ENCODE measurements at places on chromosomes 1 and 21. TPM values are rescaled to one million over a fixed set of nuclear protein-coding genes. Genes with fewer than 3 reads are reported as not detected.

DNA sequence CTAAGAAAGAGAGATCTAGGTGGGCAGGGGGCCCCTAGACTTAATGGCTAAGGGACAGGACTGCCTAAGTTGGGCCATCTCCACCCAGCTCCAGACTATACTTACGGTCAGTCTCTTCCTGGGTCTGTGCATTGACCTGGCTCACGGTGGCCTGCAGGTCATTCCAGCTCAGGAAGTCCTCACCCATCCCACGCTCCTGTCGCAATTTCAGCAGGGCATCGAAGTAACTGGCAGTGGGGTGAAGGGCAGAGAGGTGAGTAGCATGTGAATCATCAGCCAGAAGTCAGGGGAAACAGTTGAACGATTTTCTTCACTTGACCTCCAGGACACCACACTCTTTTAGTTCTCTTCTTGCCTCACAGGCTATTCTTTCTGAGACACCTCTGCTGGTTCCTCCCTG lies 20.5 kb downstream of the IQGAP3 start:
- no peak for DNase-seq

DNA sequence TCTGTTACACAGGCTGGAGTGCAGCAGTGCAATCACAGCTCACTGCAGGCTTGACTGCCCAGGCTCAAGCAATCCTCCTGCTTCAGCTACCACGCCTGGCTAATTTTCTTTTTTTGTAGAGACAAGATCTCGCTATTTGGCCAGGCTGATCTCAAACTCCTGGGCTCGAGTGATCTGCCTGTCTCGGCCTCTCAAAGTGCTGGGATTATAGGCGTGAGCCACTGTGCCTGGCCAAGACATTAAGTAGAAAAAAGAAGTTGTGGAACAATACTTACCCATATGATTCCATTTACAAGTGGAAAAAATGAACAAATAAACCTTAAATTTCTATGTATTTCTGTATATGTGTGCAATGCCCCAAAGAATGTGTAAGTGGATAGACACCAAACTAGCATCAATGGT lies 30.3 kb upstream of the ID3 start:
- DNase-seq = no peak

- no peak for DNase-seq
These were observed 7.0 kb downstream of the IL12RB2 start for GRCh38 chr1:67314696-67315095.

Gene SRSF11
- total RNA-seq = 231 TPM

Gene SPRR3
- total RNA-seq = not detected
